ENCODE measurements at places on chromosomes 16 and 17.

- no peak for DNase-seq
Measured at GRCh38 chr17:44004761-44005526, 522 bp downstream of the NAGS start.

GRCh38 chr17:19023209-19023999 lies 18.8 kb upstream of the FAM83G start:
- DNase-seq, result no peak

GRCh38 chr16:2365397-2366294 lies 25.1 kb upstream of the ABCA3 start:
- DNase-seq, result no peak

DNA sequence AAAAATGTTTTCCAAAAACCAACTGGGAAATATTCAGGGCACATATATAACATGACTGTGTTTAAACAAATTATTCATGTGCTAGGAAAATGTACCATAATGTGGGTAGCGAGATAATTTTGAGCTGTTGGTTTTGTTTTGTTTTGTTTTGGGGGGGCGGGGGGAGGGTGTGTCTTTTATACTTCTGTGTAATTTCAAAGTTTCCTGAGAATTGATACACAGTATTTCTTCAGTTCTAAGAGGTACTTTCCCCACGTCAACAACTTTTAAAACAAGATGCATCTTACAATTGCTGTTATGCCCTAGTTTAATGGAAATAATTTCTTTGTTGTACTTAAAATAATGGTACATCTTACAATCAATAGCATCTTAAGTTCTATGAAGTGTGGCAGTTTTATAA lies 99.7 kb upstream of the RPRML start:
- DNase-seq, result no peak

GRCh38 chr16:52578829-52579498 lies 32.0 kb upstream of the TOX3 start:
- DNase-seq, result no peak

- no peak for DNase-seq
Measured at GRCh38 chr16:3519581-3519980, 18.8 kb downstream of the CLUAP1 start.

DNA sequence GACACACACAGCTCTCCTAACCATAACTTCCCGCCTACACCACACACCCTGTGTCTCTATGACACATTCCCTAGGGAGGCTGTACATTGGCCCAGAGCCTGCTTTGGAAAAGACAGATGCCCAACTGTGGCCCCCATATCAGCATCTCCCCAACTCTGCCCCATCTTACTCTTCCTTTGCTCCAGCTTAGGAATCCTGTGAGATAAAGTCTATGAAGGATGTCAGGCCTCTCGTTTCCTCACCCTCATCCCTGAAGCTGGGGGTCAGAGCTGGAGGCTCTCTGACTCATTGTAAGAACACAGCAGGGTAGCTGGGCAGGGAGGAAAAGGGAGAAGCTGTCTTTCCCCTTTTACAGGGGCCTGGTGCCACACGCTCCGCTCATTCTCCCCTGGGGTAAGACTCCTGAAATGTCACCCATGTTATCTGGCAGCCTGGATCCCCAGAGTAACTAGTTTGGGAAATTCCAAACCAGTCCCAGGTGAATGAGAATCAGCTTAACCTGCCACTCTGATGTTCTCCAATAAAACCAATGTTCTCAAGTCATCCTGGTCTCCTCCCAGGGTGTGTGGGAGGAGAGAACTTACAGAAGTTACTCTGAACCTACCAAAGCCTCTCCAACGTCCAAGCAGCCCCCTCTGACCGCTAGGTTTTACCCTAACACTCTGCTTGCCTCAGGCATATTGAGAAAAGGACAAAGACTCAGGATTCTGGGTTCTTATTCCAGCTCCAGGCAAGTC lies 2.8 kb downstream of the RAPGEFL1 start:
- DNase-seq, result no peak

DNA sequence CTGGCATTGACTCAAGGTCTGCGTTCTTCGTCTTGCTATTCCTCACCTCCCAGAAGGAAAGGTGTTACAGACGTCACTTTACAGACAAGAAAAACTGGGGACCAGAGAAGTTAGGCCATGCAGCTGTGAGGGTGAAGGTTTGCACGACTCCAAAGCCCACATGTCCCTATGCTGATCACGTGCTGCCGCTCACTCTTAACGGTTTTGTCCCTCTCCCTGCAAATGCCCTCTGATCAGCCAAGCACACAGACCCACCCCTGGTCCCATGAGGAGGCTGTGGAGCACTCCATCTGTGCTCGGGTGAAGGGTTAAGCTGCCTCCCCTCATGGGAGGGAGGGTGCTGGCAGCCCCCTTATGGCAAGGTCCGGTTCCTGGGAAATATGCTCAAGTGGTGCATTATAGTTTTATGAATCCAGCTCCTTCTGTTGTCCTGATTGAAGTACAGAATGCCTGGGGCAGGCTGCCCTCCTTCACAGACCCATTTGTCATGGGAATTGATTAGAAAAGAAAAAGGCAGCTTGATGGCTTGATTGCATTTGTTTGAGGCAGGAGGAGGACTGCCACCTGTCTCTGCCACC lies 18.8 kb downstream of the CCDC182 start:
- DNase-seq, result no peak

GRCh38 chr16:1050516-1050915 lies 22.0 kb upstream of the SSTR5 start:
- DNase-seq, result no peak

- no peak for DNase-seq
Measured at GRCh38 chr17:74276051-74276476, 2.0 kb downstream of the DNAI2 start.

GRCh38 chr17:61410141-61411010 lies 10.7 kb downstream of the TBX2 start:
- DNase-seq, result no peak

GRCh38 chr16:11233727-11234376 lies 22.2 kb downstream of the SOCS1 start:
- DNase-seq, result no peak

DNA sequence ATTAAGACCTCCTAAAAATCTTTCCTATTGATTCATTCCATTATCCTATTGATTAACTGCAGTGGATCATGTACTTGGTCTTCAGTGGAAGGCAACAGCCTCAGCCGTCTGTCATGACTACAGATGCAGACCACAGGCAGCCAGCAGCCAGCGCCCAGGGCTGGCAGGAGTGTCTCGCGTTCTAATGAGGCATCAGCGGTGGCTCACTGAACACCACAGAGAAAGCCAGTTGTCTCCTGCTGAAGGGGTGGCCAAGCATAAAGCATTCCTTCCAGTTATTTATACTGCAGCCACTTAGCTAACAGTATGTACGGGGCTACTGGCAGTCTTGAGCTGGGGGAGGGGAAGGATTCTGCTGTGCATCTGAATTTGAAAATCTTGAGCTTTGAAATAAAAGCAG lies 214.3 kb downstream of the IRX3 start:
- DNase-seq, result no peak
